ENCODE measurements at places on chromosomes 1 and 21.

DNA sequence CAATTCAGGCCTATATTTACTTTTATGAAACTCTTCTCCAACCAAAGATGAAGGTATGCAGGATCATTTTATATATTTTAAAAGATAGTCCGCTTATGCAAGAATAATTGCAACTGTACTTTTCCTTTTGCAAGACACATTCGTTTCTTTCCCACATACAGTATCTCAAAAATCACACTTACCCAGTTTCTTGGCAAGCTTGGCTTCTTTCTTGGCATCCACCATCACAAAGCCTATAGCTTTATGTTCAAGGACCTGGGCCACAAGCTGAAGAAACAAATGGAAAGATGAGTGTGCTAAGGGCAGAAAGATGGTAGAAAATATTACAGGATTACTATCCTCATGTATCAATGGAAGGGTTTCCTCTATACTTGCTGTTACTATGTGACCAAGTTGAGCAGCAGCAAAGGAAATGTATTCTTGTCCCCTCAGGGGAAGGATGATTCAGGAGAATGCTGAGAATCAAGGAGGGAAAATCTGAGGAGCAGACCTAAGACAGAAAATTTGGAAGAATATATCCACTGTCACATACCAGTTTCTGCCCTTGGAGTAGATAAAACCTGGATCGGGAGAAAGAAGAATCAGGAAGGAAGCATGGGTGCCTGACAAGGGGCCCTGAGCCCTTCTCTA, 23.8 kb downstream of the CASQ2 start:
- DNase-seq: no peak

DNA sequence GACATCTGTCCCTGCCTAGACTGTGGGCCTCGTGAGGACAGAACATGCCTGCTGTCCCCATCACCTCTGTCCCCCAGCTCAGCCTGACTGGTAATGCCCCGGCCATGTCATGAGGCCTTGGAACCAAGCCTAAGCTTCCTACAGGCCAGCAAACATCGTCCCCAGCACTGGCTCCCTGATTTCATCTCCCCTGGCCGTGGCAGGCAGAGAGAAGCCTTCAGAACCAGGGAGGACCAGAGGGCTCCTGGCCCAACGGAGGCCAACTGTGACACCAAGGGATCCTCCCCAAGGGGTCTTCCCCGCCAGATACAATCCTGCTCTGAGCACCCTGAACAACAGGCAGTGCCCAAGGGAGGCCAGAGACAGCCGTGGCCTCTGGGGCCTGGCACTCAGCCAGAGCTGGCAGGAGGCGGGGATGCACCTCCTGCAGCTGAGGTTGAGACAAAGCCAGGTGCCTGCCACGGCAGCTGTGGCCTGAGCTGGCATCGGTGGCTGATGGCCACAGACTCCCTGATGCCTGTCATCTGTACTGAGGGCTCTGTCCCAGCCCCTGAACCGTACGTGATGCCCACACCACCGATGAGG, 9.9 kb upstream of the NPHP4 start:
- no peak for DNase-seq

- no peak for DNase-seq
These were observed 107.8 kb downstream of the PLPPR5 start for GRCh38 chr1:98896711-98897445.

- DNase-seq: no peak
These were observed 37.4 kb upstream of the ACTRT2 start for GRCh38 chr1:2983706-2984398.

GRCh38 chr1:160653620-160654016, 6.8 kb upstream of the SLAMF1 start:
- no peak for DNase-seq

DNA sequence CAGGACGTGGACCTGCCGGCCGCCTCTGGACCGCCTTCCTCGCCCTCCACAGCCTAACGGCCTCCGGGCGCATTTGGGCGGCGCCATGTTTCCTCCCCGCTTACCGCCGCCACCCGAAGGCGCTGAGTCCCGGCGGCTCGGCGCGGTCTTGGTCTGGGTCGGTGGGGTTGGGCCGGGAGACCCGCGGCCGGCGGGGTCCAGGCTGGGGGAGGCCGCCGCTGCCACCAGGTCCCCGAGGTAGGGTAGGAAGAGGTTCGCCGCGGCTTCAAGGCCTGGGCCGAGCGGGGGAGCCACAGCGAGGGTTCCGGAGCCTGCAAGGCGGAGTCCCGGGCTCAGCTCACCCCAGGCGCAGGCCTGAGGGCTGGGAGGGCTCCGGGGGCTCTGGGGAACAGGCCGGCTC, 5.5 kb downstream of the OR2C3 start:
- no peak for DNase-seq

DNA sequence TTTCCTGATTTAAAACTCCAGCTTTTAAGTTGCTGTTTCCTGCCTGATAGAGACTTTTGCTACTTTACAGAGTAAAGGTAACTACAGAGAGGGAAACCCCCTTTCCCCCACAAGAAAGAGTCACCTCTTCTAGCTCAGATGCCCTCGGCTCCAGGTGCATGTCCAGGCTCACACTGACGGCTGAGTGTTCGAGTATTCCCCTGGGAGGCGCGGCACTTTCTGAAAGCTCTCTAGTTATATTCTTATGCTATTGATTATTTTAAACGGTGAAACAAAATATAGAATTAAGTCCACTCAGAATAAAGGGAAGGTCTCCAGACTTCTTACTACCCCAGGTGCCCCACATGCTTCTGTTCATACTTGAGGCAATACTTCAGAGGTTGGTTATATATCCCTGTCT, 160.3 kb upstream of the FMN2 start:
- no peak for DNase-seq

GRCh38 chr1:220804202-220804586, 17.5 kb downstream of the MTARC1 start:
- DNase-seq: no peak

DNA sequence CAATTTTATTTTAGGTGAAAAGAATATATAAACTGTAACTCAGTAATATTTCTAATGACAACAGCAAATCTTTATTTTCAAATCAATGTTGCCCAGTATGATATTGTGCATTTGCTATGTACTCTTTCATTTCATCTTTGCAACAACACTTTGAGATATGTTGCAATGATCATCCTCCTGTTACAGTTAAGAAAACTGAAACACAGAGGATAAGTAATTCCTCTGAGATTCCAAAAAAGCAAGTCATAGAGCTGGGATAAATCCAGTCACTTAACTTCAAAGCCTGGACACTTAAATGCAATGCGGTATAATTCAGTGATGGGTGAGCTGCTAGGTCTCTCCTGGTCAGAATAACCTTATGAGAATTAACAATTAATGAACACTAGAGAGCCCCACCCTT, 48.6 kb upstream of the EXO1 start:
- DNase-seq: no peak

DNA sequence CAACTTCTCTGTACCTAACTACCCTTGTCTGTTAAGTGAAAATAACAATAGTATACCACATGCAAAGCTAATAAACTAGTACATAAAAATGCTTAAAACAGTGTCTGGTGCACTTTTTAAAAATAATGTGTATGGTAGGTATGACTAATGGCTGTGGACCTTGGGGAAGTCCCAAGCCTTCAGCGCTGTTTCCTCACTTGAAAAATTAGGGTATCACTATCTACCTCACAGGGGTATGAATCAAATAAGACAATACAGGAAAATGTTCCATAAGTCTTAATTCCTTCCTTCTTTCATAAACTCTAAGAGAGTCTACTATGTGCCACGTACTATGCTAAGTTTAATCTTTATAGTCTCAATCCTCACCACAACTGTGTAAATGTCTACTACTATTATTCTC, 32.0 kb downstream of the EGLN1 start:
- DNase-seq: peak; percentile 59

GRCh38 chr1:220884109-220884980, 5.1 kb downstream of the HLX start:
- DNase-seq: no peak

DNA sequence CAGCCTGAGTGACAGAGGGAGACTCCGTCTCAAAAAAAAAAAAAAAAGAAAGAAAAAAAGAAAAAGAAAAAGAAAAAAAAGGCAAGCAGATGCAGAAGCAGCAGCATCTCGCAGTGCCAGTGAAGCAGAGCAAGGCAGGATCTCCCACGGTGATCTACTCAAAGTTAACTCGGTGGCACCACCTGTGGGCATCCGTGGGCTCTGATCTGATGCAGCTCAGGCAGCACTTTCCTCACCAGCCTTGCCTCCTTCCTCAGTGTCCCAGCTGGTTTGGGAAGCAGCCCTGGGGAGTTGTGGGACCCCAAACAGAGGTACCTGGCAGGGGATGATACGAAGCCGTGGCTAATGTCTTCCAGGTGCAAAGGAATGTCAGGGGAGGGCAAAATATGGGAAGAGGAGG, 104.3 kb upstream of the KRTAP19-8 start:
- DNase-seq: no peak

DNA sequence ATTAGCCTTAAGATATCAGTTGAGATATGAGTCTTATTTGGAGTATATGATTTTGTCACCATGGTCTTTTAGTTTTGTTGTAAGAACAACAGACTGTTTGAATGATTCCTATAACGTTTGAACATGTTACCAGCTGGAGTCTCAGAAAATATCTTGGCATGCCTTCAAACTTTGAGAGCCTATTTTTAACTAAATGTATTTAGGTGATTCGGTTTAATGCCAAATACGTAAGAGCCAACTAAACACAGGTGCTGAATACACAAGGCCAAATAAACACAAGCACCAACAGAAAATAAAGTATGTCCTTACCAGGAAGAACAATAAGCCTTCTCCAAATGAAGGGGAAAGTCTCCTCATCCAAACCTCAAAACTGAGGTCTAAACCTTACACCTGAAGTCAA, 48.6 kb downstream of the PRKACB start:
- no peak for DNase-seq

DNA sequence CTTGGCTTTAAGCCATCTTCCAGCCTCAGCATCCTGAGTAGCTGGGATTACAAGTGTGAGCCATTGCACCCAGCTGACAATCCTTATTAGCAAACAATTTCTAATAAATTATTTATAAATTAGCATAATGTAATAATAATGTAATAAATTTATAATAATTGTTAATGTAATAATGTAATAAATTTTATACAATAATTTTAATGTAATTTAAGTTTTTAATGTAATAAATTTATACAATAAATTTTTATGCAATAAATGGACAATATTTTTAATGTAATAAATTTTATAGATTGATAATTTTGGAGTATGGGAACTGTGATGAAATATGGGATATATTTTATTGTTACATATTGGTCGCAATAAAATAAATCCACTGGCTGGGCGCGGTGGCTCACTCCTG, 1457.5 kb downstream of the KCNT2 start:
- DNase-seq: no peak

DNA sequence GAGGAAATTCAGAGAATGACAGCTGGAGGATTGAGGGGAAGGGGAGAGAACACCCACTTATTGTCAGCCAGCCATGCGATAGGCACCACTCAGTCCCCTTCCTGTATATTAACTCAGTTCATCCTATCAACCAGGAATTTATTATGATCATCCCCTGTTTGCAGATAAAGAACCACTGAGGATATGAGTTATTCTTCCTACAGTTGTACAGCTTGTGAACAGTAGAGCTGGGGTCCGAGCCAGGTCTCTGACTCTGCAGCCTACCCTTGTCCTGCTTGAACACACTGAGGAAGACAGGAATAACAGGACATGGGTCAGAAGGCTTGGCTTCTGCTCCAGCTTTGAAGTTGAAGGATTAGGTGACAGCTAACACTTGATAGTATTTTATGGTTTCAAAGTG, 42.0 kb upstream of the SCMH1 start:
- DNase-seq: peak; percentile 40

GRCh38 chr21:46350571-46350970, 26.6 kb downstream of the PCNT start:
- DNase-seq: no peak

GRCh38 chr1:159132271-159132881, 39.0 kb upstream of the CADM3 start:
- peak; percentile 49 for DNase-seq

DNA sequence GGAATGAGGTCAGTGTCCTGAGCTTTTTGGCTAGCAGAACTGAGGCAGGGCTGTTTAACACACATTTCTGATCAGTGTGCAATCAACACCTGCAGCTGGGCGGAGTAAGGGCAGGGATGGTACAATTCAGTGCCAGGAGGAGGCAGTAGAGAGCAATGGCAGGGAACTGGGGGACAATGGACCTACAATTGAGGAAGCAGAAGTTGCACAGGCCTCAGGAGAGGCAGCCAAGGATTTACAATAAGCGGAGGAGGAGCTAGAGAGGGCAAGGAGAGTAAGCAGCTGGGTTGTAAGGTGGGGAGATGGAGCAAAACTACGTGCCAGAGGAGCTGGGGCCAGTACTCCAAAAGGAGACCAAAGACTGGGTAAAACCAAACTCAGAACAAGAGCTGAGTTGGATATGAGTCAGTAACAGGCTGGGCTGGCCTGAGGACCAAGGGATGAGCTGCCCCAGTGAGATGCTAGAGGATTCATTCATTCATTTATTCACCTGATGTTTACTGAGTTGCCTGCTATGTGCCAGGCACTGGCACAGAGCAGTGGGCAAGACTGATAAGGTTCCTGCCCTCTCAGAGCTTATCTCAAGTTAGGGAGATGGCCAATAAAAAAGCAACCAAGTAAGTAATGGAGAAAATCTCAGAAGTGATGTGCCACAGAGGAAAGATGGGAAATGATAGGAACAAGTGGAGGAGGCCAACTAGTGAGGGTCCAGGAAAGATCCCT, 10.4 kb upstream of the GALE start:
- DNase-seq: peak; percentile 43

- DNase-seq: no peak
These were observed 20.3 kb upstream of the A3GALT2 start for GRCh38 chr1:33341190-33341589.

- DNase-seq: no peak
These were observed 50.8 kb downstream of the RHBG start for GRCh38 chr1:156419854-156420204.

GRCh38 chr1:230268371-230269170, 157.6 kb downstream of the PGBD5 start:
- DNase-seq: peak; percentile 52

DNA sequence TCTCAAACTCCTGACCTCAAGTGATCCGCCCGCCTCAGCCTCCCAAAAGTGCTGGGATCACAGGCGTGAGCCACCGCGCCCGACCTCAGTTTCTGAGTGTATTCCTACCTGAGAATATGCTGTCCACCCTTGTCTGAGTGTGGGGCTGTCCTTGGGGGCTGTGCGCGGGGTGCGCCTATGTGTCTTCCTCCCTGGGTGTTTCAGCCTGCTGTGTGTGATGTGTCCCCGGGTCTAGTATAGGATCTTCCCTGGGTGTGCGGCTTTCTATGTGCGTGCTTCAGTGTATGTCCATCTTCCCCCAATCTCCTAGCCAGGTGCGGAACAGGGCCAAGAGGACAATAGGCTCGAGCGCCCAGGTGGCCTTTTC, 8.3 kb upstream of the ID3 start:
- DNase-seq: no peak
